ENCODE measurements at places on chromosomes 4 and X.

- DNase-seq: no peak
Measured at GRCh38 chr4:126956184-126956897, 676.4 kb upstream of the INTU start.

GRCh38 chr4:92634882-92635281 is 331.1 kb downstream of the GRID2 start:
- no peak for DNase-seq

DNA sequence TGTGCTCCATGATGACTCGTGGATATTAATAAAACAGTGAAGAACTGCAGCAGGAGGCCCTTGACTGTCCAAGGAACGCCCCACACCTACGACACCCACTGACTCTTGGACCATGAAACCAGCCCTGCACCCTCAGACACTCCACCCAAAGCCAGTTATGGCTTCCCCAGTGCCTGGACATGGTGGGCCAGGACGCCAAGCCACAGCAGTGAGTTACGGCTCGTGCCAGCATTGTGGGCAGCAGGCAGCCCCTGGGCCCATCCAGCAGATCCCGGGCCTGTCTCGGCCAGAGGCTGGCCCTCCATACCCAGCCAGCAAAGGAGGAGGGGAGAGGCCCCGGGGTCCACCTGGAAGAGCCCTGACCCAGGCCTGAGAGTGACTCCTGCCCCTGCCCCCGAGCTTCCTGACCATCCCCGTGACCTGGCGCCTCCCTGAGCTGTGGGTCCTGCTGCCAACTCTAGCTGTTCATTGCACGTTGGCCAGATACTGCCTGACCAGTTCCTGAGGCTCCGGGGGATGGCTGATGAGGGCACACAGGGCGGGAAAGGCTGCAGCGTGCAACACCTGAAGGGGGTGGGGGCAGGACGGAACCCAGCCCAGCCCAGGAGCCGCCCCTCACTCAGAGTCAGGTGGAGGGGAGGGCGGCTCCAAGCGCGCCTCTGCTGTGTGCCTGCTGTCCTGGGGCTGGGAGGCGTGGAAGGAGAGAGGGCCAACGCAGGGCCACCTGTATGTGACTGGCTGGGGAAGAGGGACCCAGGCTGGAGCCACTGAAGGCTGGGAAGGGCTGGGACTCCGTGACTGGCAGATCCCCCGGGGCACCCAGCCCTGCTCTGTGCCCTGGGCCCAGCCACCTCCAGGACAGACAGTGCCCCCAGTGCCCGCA is 739 bp downstream of the SLC49A3 start:
- no peak for DNase-seq

GRCh38 chr4:87321888-87322287 is 794 bp downstream of the HSD17B13 start:
- no peak for DNase-seq
